ENCODE measurements at places on chromosomes 13 and 19.

- no peak for DNase-seq
Observed at GRCh38 chr13:34210341-34210740, 392.4 kb downstream of the RFC3 start.

DNA sequence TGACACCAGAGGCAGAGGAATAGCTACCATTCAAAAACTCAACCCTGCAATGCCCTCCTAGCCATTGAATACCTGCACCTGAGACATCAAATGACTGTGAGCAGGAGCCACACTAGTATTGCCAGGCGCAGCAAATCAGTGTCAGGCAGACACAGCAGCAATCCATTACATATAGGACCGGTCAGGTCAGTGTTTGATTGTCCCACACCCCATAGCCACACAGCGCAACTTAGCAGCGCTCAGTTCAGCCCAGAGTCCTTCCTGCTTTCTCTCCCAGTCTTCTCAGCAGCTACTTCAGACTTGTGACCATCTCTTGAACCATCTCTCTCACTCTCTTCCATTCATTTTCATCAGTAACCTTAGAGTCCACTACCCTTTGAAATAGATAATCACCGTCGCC, 181.6 kb upstream of the GPR12 start:
- DNase-seq, result no peak

- DNase-seq, result no peak
Observed at GRCh38 chr13:98221234-98221633, 44.2 kb upstream of the RNF113B start.

GRCh38 chr19:38734176-38734425, 10.2 kb downstream of the CAPN12 start:
- no peak for DNase-seq

GRCh38 chr19:44951179-44952159, 3.7 kb upstream of the CLPTM1 start:
- peak; percentile 84 for DNase-seq

- no peak for DNase-seq
Observed at GRCh38 chr19:33325920-33326319, 23.6 kb upstream of the CEBPA start.

DNA sequence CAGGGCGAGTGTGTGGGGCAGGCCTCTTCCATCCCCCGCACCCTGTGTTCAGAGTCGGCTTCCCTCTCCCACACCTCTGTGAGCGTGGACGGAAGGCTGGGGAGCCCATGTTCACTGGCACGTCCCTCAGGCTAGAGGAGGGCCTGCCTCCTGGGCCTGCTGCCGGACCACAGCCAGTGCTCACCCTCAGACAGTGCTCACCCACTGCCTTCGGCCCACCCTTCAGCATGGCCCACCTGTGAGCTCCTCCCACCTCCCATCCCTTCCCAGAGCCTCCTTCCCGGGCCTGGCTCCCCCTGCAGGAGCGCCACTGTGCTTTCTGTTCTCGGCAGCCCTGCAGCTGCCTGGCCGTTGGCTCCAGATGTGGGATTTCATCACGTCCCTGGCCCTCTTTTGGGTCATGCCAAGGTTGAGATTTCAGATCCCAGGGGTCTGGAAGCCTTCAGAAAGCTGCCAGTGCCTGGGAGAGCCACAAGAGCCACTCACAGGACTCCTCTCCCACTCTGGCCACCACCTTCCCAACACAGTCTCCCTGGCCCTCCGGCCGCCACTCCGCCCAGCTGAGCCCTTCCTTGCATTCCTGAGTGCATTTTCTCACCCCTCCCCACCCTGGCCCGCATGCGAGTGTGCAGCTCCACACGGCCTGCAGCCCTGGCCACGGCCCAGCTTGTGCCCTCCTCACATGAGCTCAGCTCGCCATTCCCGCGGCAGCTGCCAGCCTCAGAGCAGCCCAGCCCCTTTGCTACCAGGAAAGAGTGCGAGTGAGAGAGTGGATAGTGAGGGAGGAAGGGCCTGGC, 25.3 kb downstream of the CAPN12 start:
- no peak for DNase-seq

- no peak for DNase-seq
Observed at GRCh38 chr19:11577451-11578257, at the start of gene ACP5. Gene ACP5, minus strand, starts transcription at chr19:11577645. Its CDS starts 328 bp downstream, at chr19:11577317.

DNA sequence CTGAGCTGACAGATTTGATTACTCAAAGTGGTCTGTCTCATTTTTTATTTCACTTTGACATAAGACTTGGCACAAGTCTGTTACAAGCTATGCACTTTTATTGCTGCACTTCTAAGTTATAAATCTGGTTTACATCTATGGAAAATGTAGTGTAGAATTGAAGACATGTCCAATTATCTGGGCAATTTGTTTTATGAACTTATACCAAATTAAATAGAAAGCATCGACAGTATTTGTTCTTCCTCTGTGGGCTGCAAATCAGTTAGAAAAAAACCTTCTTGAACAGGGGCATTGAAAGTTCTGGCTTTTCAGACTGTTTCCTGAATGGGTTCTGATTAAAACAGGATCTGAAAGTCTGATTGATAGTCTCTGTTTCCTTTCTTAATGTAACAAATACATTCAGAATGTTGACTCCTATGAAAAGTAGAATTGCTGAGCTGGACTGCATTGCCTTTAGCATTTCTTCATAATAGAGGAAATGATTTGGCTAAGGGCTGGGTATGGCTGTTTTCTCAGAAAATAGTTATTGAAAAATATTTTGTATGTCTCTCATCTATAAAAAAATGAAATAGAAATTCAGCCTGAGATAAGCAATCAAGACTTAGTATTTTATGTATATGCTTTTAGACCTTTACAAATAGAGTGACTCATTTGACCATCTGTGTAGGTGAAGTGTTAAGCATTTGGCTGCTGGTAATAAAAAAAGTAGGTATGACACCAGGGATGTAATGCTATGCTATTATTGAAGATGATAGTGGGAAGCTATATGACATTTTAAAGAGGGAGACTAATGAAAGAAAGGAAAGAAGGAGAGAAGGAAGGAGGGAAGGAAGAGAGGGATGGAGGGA, 210.9 kb upstream of the SPRY2 start:
- no peak for DNase-seq

DNA sequence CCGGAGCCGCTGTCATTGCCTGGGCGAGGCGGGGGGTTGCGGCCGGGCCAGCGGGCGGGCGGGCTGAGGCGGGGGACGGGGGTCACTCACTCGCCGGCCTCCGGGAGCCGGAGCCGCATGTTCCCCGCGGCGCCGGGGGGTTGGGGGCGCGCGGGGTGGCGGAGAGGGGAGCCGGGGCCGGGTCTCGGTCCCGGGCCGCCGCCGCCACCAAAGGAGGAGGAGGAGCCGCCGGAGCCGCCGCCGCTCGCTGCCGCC, 149 bp downstream of the MED26 start:
- no peak for DNase-seq

DNA sequence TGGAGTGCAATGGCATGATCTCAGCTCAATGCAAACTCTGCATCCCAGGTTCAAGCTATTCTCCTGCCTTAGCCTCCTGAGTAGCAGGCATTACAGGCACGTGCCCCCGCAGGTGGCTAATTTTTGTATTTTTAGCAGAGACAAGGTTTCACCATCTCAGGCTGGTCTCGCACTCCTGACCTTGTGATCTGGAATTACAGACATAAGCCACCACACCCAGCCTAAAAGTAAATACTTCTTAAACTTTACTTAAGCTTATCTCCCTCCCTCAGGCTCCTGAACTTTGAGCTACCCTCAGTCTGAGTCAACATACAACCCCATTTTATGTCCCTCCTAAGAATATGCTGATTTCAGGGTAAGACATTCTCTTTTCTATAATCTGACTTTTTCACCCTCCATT, 66.1 kb downstream of the ZNF486 start:
- DNase-seq, result no peak

- no peak for DNase-seq
Observed at GRCh38 chr13:95902741-95903140, 150.5 kb downstream of the UGGT2 start.

DNA sequence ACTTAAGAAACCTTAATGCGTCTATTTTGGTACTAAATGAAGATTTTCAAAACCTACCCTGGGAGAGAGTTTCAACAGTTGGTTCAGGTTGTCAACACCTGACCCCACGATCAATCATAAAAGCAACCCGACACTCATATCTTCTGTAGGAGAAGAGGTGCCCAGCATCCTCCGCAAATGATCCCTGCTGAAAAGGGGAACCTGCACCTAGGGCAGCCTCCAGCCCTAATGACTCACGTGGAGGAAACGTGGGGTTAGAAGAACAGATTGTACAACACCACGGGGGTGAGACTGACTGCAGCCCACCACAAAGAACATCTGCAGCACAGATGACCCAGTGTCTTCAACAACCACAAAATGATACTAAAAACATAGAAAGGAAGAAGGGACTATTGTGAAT, 116.3 kb downstream of the RAB20 start:
- DNase-seq, result no peak

GRCh38 chr13:104034891-104035290, 968.7 kb upstream of the SLC10A2 start:
- no peak for DNase-seq

DNA sequence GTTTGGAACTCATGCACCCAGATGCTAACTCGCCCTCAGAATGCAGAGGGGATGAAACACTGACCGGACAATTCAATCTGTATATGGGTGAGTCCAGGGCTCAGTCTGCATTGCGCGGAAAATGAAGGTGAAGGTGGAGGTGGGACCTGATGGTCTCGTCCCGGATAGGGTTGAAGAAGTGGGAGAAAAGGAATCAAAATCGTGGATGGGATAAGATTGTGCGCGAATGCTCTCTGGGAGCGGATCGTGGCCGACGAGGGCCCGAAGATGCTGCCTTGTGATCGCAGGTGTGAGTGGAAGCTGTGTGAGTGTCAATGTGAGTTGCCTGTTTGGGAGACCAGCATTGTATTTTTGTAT, 594 bp upstream of the ZNF850 start:
- no peak for DNase-seq

DNA sequence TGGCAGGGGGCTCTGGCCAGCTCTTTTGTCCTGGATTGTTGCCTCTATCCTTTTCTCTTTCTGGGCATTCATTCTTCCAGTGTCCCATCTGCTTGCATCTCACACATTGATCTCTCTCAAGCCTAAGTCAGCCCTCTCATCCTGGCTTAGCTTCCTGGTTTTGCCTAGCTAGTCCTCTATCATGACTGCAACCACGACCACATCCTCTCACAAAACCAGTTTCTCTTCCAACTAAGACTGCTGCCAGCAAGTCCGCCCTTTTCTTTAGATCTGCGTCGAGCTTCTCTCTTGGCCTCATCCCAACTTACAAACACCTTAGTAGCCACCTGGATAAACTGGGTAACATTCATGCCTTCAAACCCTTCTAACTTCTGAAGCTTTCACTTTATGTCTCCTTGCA, 212.2 kb upstream of the HTR2A start:
- DNase-seq, result peak; percentile 61

- DNase-seq, result no peak
Observed at GRCh38 chr19:3817761-3818160, 31.6 kb upstream of the MATK start.

- DNase-seq, result no peak
Observed at GRCh38 chr13:101654883-101655282, 202.4 kb downstream of the ITGBL1 start.

DNA sequence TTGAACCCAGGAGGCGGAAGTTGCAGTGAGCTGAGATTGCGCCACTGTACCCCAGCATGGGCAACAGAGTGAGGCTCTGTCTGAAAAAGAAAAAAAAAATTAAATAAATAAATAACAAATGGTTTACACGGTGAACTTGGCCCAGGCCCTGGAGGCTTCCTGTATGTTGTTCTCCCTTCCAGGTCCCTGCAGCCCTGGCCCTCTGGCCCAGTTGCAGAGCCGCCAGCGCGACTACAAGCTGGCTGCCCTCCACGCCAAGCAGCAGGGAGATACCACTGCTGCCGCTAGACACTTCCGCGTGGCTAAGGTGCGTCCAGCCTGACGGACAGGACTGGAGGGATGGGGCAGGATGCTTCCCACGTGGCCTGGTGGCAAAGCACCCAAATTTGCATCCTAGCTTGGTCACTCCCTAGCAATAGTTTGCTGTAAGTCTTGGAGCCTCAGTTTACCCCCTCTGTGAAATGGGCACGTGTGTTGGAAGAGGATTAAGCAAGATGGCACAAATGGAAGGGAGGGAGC, 11.9 kb downstream of the CC2D1A start:
- DNase-seq, result no peak

GRCh38 chr13:97654236-97654635, 220.3 kb downstream of the RAP2A start:
- no peak for DNase-seq
